ENCODE measurements at places on chromosomes 3 and 15. TPM values are rescaled to one million over a fixed set of nuclear protein-coding genes. Genes with fewer than 3 reads are reported as not detected.

Gene IMPG2
- total RNA-seq, result 0.29 TPM

Gene RARRES1
- 41.5 TPM for total RNA-seq

DNA sequence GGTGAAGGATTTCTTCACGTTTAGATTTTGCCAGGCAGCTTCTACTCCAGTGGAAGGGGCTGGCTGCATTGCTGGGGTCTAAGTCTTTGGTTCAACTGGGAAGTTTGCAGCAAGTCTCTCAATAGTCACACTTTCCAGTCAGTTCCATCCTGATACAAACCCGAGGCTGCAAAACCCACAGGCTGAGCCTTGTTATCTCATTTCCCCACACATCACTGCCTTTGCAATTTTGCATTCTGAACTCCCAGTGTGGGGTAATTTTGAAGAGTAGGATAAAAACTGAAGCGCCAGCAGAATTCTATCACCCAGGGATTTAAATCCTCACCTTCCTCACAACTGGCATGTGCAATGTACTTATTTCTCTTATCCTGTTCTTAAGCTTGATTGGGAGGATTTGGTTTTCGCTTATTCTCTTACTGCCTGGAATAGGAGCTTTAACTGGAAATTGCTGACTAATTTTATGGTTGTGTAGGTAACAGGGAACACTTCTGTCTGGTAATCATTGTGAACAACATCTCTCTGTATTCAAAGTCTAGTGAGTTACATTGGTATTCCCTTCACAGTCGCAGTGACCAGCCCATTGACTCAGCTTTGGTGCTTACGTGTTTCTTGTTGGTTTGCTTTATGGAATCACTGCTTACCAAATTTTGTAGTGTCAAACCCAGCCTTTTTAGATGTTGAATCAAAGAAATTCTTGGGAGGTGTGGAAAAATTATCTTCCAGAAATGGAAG lies 142.0 kb upstream of the TOPAZ1 start:
- no peak overlapping the region for H3K27ac ChIP-seq
- H3K4me3 ChIP-seq, result no peak overlapping the region
- H3K4me1 ChIP-seq, result no peaks in the 10 kb centered on the region
- DNase-seq, result no peak

DNA sequence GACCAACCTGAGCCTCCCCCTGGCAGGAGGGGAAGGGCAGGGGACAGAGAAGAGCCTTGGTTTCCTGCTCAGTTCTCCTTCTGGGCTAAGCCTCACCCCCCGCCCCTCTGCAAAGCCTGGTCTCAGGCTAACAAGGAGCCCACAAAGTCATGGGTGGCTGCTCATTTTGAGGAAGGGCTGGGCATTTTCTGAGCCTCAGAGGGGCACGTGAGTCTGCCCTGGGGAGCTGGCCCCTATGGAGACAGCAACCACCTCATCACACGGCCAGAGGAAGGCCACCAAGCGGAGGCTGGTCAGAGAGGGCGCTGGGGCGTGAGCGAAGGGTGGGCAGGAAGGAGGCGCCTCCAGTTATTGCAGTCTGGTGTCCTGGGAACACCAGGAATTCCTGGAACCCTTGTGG lies 18.7 kb downstream of the ABTB1 start:
- no peak overlapping the region for H3K4me3 ChIP-seq
- DNase-seq, result peak; percentile 50
- H3K36me3 ChIP-seq, result peaks cover 24% of the 10 kb centered on the region

DNA sequence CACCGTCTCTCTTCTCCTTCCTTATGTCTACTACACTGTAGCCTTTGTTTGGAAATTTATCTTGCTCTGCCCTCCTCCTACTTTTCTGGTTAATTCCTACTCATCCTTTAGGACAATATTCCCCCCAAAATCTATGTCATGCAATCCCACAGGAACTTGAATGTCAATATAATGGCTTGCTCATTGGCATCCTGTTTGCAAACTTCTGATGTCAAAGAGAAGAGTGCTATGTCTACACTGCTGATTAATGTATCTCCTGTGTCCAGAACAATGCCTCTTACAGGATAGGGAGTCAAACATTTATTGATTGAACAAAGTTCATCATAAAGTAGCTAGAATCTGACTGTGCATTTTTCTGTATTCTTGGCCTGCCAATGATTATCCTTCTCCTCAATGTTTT lies 22.8 kb downstream of the SIDT1 start:
- no peak for DNase-seq
- no peaks in the 10 kb centered on the region for H3K4me1 ChIP-seq
- H3K4me3 ChIP-seq, result no peak overlapping the region

DNA sequence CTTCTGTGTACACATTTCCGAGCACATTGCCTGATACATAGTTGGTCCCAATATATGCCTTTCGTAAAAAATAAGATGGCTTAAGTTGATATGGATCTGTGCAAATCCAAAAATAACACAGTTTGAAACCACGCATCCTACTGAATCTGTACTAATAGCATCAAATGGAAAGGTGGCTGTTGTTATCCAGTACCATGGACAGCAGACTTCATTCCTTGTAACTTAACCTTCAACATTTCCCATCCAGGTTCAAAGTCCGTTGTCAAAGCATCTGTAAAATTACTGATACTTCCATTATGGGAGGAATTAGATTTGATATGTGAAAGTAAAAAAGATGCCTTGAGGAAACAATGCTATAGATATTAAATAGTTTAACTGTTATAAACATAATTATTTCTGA lies 65.5 kb upstream of the C3orf49 start:
- H3K4me3 ChIP-seq, result no peak overlapping the region
- no peaks in the 10 kb centered on the region for H3K27me3 ChIP-seq
- H3K4me1 ChIP-seq, result no peaks in the 10 kb centered on the region
- no peaks in the 10 kb centered on the region for H3K36me3 ChIP-seq
- H3K27ac ChIP-seq, result no peak overlapping the region

DNA sequence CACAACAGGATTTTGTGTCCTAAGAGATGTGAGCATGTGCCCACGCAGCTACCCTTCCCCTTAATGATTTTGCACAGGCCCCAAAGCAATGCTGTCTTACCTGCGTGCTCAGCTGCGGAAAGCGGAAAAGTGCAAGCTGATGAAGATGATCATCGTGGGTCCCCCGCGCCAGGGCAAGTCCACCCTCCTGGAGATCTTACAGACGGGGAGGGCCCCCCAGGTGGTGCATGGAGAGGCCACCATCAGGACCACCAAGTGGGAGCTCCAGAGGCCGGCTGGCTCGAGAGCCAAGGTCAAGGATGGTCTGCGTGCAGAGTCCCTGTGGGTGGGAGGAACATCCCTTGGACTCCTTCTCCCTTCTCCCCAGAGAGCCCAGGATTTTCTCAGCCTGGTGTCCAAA lies 103.1 kb downstream of the LRRK1 start:
- peaks cover 48% of the 10 kb centered on the region for H3K4me1 ChIP-seq
- no peaks in the 10 kb centered on the region for H3K27me3 ChIP-seq
- no peak overlapping the region for H3K4me3 ChIP-seq
- H3K27ac ChIP-seq, result no peak overlapping the region
